ENCODE measurements at places on chromosomes 7 and 10.

- DNase-seq = no peak
Observed at GRCh38 chr10:46253076-46254006, 33.5 kb upstream of the ANTXRL start.

DNA sequence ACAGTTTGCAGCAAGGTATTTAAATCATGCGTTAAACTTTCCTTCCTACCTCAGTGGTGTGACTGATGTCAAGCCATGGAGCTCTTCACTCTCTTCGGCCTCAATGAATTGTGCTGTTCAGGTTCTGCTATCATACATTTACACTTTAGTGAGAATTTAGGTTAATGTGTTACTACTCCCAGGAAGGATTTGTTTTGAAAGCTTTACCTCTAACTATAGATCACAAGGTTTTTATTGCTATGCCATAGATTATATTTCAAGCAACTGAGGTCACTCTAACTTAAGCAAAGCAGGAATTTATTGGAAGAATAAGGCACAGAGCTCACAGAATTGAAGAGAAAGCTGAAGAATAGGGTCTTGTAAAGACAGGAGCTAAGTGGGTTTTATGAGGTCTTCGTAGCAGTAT is 11.0 kb upstream of the ADD3 start:
- no peak for DNase-seq

DNA sequence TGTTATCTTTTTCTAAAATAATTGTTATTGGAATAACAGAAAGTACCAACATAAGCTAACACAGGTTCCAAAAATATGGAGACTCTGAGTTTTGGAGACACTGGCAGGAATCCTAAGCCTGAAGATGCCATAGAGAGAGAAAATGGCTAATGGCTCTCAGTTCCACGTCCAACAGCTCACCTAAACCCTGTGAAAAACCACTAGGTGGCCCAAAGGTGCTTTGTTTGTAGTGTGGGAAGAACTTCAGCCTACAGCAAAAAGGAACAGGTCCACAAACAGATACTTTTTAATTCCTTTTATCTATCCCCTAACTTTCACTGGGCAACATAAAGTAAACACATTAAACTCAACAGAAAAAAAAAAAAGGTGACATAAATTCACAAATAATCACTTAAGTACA is 272.3 kb downstream of the SEMA3D start:
- DNase-seq = no peak

- DNase-seq = no peak
Observed at GRCh38 chr10:26841733-26842317, 18.9 kb downstream of the ABI1 start.

- DNase-seq = no peak
Observed at GRCh38 chr10:115844591-115844990, 428.4 kb downstream of the GFRA1 start.

- no peak for DNase-seq
Observed at GRCh38 chr7:680411-681127, 45.9 kb upstream of the DNAAF5 start.

- DNase-seq = no peak
Observed at GRCh38 chr7:116165717-116166116, 44.6 kb upstream of the TES start.

Data from GM18507 (cell line).